Mucosa of descending colon (tissue), 3 donors: ENCODE measurements at places on chromosomes 7 and 10.

DNA sequence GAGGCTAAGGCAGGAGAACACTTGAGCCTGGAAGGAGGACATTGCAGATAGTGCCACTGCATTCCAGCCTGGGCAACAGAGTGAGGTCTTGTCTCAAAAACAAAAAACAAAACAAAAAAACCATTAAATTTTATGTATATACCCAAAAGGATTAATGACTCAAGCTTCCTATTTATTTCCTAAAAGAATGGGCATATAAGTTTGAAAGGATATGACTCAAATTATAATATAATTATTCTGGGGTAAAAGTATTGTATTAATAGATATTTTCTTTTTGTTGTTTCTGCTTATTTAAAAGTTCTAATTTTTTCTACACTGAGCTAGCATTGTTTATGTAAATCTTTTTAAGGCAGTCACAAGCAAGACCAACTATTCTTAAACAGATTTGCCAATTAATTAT is 42.2 kb upstream of the CABCOCO1 start:
- no peak for DNase-seq

DNA sequence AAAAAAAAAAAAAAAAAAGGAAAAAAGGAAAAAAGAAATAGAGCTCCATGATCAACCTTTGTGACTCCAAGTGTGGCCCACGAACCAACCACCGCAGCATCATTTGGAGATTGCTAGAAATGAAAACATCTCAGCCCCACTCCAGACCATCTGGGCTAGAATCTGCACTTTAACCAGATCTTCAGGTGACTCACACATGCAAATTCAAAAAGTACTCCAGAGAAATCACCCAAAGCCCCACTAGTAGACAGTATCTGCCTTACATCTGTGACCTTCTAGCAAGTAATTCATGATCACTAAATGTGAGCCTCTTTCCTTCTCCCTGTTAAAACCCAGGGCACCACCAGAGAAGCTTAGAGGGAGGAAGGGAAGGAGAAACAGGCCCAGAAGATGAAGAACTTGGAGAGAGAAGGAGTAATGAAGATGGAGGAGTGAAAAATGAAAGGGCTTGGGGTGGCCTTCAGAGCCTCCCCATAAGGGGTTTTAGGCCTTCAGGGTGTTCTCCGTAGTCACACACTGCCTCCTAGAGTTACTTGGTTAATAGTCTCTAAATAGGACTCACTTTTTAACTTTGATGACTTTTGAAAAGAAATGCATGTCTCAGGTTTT is 94.0 kb downstream of the SLC37A3 start:
- DNase-seq = no peak

GRCh38 chr10:106582291-106582690 is 582.2 kb downstream of the SORCS1 start:
- no peak for DNase-seq

DNA sequence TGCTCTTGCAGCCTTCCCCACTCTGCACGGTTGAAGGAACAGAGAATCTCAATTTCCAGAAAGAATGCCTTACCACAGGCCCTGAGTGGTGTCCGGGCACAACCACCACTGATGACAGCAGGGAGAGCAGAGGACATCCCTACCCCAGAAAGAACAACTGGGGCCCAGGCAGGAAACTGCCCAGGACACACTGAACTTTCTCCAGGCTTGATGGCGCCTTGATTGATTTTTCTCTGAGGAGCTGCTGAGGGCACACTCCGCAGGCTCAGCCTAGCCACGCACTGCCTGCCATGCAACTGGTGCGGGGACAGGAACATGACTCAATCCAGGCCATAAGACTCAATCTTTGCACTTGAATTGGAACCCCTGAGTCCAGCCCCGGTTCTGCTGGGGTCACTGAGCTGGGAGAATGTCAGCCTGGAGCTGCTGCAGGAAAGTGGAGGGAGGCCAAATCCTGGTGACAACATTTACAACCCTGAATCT is 5.9 kb downstream of the AKR1B1 start:
- no peak for DNase-seq
